M059J (cell line): ENCODE measurements at places on chromosomes 12 and 14.

DNA sequence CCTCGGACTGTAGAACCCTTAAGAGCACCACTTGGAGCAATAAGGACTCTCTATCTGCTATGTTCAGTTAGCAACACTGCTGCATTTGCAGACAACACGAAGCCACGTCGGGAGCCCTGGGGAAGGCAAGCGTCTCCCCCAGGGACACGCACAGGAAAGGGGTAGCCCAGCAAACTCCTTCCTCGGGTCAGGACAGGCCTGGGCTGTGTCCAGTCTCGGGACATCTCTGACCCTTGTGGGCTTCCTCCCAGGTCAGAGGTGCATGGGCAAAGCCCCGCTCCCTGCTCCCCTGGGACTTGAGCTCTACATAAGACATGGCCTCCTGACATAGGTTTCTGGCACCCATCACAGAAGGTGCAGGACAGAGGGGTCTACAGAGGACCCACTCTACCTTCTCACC lies 119.5 kb downstream of the PIWIL1 start:
- DNase-seq = no peak

- DNase-seq = peak; percentile 63
Measured at GRCh38 chr12:11906286-11906935, 164.3 kb upstream of the BCL2L14 start.

DNA sequence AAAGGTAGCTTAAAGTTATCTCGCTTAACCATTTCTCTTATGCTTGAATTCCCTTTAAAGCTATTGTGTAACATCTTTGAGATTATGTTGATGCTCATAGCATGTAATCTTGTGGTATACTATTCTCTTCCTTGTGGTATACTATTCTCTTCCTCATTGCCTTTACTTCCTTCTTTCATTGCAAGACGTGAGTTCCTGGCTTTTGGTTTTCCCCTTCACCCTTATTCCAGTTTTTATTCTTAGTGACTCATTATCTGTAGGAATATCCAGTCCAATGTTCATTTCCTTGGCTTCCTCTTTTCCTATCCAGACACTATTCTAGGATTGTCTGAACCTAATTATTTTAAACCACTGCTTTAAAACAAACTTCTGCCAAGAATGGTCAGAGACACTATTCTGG lies 564.0 kb downstream of the CCER1 start:
- DNase-seq = no peak

DNA sequence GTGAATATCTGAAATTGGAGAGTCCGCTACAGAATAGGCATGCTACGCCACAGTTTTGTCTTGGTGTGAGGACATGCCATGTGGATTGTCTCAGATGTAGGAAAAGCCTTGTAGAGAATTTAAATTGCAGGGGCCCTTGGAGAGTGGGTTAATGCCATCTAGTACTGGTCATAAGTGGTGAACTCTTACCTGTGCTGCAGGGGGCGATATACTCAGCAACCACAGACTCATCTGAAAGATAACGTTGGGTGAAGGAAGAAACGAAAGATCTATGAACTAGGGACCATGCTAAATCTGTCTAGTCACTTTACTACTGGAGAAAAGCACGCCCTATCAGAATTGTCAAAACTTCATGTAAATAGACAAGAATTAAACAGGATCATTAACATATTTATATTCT lies 33.7 kb upstream of the A2M start:
- no peak for DNase-seq

GRCh38 chr12:32305163-32305562 lies 94.2 kb upstream of the FGD4 start:
- DNase-seq = no peak
